Stimulated activated CD8-positive, alpha-beta memory T cell treated with anti-CD3 and anti-CD28 coated beads, Interleukin-4, amount 100 ng/mL, for 24 hours (primary cell): ENCODE measurements at places on chromosomes 4 and X.

GRCh38 chr4:79088946-79089691 is 149.9 kb upstream of the PAQR3 start:
- DNase-seq = no peak

DNA sequence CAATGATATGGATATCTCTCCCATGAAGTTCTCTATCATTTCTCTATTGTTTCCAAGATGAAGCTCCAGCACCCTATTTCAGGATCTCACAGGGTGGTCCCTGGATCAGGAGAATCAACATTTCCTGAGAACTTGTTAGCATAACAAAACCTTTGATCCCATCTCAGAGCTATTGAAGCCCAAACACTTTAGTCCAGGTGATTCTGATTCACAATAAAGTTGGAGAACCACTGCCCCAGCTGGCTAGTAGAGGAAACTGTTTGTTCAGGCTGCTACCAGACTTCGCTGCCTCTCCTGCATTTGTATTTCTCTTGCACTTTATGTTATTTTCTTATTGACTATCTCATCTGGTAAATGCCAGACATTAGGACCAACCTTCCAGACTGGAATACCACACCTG is 65.4 kb downstream of the CEP44 start:
- no peak for DNase-seq

DNA sequence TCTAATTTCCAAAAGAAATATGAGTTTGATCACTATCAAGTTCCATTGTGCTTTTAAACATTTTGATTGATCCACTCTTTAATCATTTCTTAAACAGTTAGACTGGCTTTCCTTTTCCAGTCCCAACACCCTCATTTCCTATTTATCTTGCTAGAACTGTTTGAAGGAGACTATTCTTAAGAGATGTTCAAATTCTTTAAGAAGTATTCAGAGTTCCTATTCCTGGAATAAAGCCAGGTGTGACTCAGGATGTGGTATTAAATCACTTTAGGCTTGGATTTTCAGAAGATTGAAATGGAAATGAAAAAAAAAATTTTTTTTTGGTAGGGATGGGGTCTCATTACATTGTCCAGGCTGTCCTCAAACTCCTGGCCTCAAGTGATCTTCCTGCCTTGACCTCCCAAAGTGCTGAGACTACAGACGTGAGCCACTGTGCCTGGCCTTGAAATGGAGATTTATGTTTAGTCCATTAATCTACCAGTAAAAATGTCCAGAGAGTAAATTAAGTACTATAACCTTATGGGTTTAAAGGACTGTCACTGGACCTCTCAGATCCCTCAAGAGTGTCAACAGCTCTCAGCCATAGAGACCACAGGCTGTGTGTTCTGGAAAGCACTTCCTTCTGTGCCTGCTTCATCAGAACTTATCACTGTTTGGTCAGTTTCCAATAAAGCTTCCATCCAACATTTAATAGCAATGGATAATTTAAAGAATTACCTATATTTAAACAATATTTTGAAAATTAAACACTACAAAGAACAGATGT is 90.7 kb downstream of the CDS1 start:
- DNase-seq = no peak

GRCh38 chr4:126004941-126005340 is 690.2 kb downstream of the FAT4 start:
- no peak for DNase-seq

GRCh38 chr4:84574069-84574720 is 8.7 kb upstream of the CDS1 start:
- DNase-seq = no peak

DNA sequence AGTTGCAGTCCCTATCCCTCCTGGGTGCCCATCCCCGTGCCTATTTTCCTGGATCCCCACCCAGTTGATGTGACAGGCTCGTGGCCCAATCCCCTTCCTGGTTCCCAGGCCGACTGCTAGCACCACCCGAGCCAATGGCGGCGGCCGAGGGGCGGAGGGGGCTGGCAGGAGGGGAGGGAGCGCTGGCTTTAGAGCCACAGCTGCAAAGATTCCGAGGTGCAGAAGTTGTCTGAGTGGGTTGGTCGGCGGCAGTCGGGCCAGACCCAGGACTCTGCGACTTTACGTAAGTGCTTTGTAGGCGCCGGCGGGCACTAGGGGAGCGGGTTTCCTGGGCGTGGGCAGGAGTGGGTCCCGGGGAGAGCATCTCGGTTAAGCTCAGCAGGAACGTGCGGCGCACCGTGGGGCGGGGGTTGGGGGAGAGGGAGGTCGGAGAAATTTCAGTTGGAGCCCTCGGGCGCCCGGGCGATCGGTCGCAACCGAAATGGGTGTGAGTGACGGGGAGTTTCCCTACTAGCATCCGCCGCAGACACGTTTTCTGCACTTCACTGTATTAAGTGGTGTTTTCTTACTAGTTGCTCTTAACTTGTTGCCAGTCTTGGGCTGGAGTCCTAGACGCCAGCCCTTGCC is at the start of gene PLS3:
Gene PLS3 (plus strand): TSS at position 197 of the 627 bp plus-strand sequence. CDS start 49,077 bp downstream, outside the sequence.
- DNase-seq = no peak

- no peak for DNase-seq
These were observed 354.0 kb downstream of the HS3ST1 start for GRCh38 chr4:11074581-11075241.

GRCh38 chr4:24557026-24558025 is 27.0 kb downstream of the DHX15 start:
- no peak for DNase-seq

GRCh38 chr4:6423575-6423974 is 48.8 kb downstream of the PPP2R2C start:
- DNase-seq = no peak

GRCh38 chr4:23153076-23153475 is 460.3 kb downstream of the GBA3 start:
- no peak for DNase-seq

GRCh38 chrX:145821898-145822571 is 4.4 kb downstream of the SLITRK2 start:
- DNase-seq = no peak

GRCh38 chr4:45122406-45122805 is 396.1 kb upstream of the GNPDA2 start:
- no peak for DNase-seq

DNA sequence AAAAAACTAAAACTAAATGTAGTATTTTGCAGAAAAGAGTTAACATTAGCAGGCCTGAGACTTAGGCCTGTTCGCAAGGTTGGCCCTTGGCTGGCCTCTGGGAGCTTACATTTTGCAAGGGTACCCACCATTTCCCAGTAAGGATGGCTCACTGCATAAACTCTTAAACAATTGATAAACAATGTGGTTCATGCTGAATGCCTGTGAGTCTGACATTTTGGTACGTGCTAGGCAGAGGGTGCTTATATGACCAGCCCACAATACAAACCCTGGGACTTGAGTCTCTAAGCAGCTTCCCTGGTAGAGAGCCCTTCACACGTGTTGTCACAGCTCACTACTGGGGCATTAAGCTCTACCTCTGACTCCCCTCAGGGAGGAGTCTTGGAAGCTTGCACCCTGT is 7.4 kb downstream of the PRPS2 start:
- no peak for DNase-seq

- DNase-seq = no peak
These were observed 522.5 kb upstream of the AGA start for GRCh38 chr4:177964693-177965168.

GRCh38 chrX:26442340-26442739 is 226.4 kb downstream of the MAGEB5 start:
- no peak for DNase-seq

DNA sequence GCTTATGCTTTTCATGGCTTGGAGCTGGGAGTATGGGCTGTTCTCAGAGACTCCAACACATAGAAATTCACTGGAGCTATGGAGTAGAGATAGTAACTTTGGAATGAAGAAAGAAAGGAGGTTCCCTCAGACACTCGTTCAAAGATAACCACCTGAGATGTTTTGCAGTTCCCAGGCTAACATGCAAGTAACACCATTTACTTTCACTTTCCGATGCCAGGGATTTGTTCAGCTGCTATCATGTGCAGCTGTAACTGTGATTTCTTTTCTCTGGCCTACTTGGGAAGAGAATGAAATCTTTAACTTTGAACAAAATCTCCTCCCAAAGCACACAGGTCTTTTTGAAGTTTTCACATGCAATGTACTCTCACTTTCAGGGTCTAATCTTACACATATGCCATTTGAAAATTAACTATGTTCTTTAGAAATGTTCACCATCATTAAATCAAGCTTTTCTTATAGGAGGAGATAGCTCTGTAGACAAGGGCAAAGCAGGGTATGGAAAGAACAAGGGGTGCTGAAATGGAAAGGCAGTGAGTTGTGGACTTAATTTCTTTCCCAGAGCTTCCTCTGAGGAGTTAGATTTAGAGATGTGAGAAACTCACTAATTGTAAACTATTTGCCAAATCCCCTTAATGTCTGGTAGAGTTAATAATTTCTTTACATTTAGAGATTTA is 514.3 kb downstream of the PDHA2 start:
- DNase-seq = no peak

- no peak for DNase-seq
These were observed 16.7 kb upstream of the FRAS1 start for GRCh38 chr4:78040431-78040830.

DNA sequence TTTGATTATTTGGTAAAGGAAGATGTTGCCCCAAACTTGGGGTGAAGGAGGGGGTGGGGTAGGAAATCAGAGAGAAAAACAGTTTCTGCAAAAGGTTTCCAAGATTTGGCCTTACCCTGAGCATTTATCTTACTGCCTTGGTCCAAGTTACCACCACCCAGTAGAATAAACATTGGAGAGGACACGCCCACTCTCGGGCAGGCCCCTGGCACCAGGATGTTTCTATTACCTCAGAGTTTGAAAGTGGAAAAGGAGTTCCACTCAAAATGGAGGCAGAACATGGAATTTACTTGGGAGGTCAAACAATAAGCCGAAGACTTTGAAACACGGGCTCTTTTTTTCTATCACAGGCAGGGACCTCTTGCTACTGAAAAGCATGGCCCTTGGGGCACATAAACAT is 113.7 kb downstream of the CHRNA9 start:
- DNase-seq = no peak

DNA sequence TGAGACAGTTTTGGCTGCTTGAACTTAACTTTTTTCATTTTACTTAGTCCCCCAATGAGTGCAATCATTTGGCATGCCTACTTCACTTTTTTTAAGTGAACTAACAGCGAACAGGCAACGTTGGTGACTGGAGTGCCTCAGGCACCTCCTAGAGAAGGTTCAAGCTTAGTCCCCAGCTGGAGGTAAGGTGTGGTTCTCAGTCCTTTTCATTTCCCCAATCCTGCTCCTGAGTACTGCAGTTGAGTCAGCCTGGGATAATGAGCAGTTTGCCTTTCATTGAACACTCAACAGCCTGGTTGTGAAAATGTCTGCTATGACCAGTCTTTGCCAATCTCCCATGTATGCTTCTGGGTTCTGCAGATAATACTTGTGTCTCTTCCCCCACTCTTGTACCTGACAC is 109.5 kb downstream of the CDKL5 start:
- no peak for DNase-seq

DNA sequence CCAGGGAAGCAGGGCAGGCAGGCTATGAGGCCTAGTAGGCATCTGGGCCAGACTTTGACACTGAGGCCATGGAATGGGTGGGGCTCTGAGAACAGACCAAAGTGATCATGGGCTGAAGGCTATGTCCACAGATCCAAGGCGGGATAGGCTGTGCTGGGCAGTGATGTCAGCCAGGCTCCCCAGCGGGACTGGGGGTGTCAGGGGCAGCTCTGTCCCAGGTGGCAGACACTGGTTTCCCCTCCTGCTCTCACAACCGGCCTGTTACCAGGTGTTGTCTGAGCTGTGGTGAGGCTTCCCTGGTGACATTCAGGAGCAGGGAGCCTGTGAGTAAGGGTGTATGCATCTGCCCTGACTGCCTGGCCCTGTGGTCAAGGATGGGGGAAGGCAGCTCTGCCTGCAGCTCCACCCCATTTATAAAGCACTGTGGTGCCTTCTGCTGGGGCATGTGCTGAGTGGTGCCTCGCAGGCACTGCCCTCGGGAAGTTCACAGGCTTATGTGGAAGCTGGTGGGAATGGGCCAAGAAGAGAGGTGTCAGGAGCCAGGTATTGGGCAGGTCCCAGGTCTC is 2.9 kb downstream of the IL9R start:
- DNase-seq = no peak

- DNase-seq = no peak
These were observed 341.3 kb downstream of the ADGRL3 start for GRCh38 chr4:61541459-61541858.

DNA sequence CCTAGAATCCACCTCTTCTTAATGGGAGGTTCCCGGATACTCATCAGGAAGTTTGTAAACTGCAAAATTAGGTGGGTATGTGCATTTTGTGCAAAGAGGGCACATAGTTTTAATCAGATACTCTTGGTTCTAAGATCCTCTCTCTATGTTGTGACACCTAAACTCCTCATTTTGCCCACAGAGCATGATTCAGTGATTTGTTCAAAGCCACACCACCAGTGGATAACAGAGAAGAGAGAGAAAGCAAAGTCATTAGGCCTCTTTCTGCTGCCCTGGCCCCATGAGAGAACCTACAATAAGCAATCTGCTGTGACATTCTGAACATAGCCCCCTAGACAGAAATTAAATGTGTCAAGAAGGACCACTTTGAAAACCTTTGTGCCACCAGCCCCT is 72.3 kb upstream of the STIM2 start:
- no peak for DNase-seq

GRCh38 chr4:78166622-78167021 is 109.5 kb downstream of the FRAS1 start:
- DNase-seq = no peak

DNA sequence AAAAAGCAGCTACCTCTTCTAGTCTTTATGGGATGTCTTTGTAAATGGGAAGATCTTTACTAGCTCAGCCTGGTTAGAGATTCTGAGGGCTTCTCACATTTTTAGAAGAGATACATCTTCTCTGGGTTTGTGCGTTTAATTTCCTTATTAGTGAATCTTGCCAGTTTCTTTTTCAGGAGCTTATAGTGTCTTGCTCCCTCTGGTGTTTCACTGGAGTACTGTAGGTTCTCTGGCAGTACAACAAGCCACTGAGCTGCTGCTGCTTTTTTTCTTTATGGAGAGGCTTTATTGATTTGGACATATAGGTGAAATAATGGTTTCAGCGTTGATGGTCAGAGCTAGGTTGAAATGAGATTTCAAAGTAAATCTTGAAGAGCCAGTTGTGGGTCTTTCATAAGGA is 82.9 kb downstream of the LAS1L start:
- DNase-seq = no peak

DNA sequence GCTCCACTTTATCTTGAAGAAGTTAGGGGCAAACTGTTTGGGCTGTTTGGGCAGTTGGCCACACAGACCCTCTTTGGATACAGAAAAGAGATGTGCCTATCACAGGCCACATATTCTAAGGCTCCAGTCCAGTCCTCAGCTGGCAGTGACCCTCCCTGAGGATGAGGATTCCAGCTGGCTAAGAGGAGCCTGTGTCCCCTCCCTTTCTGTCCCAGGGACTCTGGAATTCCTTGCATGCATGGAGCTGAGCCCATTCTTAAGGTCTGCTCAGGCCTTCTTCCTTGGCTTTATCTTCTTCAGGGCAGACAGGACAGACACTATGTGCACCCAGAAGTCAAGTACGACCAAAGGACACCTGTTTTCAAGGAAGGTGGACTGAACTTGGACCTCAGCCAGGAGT is 23.8 kb upstream of the GK2 start:
- no peak for DNase-seq

DNA sequence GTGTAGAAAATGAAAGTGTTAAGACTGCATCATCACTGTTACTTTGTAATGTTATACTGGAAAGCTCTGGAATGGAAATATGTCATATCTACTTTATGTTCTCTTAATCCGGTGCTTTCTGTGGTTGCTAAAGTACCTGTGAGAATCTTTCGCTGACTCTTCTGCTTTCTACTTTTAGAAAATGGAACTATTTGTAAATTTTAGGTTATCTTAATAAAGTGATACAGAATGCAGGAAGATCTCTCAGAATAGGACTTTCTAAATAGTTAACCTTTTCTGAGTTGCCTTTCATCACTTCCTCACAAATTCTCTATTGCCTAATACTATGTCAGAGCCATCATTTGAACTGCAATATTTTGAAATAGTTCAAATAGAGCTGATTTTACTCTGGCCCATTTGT is 69.3 kb downstream of the BMP2K start:
- DNase-seq = no peak
